ENCODE measurements at places on chromosomes 3 and 15.

DNA sequence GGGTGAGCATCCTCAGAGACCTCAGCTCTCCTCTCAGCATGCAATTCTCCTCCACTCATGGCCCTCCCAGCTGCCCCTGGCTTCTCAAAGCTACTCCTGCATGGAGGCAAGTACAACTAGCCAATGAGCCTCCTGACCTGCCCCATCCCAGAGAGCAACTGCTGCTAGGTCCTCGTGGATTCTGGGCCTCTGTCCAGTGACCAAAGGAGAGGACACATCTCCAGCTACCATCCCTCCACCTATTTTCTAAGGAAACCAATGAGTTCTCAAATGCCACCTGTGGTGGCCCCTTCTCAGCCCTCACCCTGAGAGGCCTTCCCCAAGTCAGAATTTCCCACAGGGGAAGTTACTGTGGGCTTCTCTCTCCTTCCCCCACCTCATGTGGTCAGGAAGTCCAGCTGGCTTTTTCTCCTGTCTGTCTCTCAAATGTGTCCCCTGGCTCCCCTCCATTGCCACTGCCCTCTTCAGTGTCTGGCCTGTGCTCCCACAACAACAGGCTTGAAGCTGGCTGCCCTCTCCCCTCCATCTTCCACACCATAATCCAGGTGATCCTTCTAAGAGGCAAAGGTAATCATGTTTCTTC is 43.0 kb downstream of the LIPC start:
- no peak for DNase-seq

- DNase-seq: no peak
Observed at GRCh38 chr3:63493101-63493500, 159.4 kb upstream of the SNTN start.

- no peak for DNase-seq
Observed at GRCh38 chr3:176766862-176767261, 430.4 kb downstream of the TBL1XR1 start.

GRCh38 chr3:73813291-73813690 is 188.6 kb upstream of the PDZRN3 start:
- DNase-seq: no peak

- no peak for DNase-seq
Observed at GRCh38 chr15:98324341-98324970, 323.9 kb upstream of the IGF1R start.

DNA sequence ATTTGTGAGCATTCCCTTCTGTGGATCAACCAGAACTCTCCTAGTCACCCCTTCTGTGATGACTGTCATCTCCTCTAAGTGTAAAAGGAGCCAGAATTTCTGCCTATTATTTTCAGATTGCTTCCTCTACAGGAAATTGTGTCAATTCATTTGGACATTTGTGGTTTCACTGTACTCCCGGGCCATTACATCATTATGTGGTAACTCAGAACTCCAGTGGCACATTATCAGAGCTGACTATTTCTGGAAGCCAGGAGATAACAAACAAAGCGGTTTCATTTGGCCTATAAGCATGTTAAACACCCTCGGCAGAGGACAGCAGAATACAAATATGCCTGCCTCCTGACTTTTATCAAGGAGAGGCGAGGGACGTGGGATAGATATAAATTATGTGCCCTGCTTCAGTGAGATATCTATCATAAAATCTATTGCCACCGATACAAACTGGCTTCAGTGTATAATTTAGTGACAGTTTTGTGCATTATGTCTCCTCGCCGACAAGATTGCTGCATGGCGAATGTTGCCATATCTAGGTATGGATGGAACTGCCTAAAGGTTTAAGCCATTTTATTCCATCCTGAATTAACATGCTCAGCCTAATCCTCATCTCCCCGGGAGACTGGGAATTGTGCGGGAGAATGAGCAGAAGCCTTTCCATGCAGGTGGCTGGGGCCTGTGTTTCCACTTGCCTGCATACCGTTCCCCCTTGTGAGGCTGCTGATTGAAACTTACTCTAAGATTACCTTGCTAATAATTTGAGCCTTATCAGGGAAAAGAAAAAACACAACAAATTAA is 193.4 kb upstream of the SEMA6D start:
- DNase-seq: no peak

- DNase-seq: peak; percentile 66
Observed at GRCh38 chr15:84878504-84878903, 6.0 kb upstream of the SLC28A1 start.

DNA sequence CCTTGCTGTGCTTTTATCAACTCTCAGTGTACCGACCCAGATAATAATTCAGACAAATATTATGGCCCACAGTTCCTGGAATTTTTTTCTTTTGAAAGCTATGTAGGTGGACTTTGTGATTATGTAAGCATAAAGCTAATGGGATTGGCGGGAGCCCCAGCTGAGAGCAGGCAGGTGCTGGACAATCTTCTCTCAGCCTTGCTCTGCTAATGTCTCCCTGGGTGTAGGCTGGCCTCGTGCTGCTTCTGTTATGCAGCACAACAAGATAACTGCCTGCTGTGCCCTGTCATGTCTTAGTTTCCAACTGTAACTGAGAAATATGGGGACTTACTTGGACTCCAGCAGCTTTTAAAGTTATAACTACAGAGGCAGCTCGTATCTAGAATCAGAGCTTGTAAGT is 415.0 kb downstream of the PDCD6IP start:
- no peak for DNase-seq

- DNase-seq: no peak
Observed at GRCh38 chr3:12833222-12834161, 7.9 kb downstream of the RPL32 start.

- no peak for DNase-seq
Observed at GRCh38 chr3:52537165-52537620, 788 bp downstream of the UQCC5 start.

GRCh38 chr3:72306800-72307341 is 521.9 kb upstream of the PROK2 start:
- DNase-seq: no peak

DNA sequence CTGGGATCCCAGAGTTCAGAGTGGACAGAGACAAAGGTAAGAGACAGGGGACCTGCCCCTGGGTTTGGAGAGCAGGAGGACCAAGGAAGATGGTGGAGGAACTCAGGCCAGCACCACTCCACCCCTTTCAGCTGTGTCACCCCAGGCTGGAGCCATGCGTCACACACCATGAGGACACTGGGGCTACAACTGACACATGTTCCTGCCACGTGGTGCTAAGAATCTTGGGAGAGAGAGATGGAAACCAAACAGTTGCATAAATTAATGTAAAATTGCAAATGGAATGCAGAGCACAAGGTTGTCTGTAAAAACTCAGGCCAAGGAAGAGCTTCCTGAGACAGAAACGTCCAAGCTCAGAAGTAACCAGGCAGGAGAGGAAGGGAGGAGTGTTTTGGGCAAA is 22.7 kb upstream of the VPS33B start:
- no peak for DNase-seq

DNA sequence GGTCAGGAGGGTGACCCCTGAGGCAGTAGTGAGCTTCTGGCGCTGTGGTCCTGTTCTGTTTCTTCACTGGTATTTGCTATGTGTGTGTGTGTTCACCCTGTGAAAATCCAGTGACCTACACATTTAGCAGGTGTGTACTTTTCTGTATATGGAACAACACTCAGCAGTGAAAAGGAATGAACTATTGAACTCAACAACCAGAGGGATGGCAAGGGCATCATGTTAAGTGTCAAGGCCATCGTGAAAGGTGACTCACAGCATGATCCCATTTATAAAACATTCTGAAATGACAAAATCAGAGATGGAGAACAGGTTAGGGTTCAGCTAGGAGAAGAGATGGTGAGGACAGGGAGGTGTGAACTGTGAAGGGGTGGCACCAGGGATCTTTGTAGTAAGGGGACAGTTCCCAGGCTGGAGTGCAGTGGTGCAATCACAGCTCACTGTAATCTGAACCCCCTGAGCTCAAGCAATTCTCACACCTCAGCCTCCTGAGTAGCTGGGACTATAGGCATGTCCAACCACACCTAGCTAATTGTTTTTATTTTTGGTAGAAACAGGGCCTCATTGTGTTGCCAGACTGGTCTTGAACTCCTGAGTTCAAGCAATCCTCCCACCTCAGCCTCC is 10.0 kb upstream of the RAB43 start:
- no peak for DNase-seq

- DNase-seq: no peak
Observed at GRCh38 chr15:58190419-58190818, 52.2 kb downstream of the AQP9 start.

DNA sequence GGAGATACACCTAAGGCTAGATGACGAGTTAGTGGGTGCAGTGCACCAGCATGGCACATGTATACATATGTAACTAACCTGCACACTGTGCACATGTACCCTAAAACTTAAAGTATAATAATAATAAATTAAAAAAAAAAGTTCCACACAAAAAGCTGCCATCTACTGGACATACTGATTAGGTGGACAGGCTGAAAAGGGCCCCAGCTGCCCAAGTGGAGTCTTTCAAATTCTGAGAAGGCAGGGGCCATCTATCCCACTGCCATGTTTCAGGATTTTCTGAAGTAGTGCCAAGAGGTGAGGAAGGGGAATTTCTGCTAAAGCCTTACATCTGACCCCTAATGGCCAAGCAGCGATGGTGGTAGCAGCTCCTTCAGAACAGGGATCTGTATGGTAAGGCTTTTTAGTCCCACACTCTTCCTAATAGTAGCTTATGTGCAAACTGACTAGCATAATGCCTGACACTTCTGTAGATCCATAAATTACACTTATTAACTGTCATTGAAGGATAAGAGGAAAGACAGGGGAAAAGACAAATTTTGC is 7.7 kb downstream of the FSTL1 start:
- DNase-seq: no peak

- no peak for DNase-seq
Observed at GRCh38 chr3:99877031-99877579, 59.4 kb downstream of the CMSS1 start.

DNA sequence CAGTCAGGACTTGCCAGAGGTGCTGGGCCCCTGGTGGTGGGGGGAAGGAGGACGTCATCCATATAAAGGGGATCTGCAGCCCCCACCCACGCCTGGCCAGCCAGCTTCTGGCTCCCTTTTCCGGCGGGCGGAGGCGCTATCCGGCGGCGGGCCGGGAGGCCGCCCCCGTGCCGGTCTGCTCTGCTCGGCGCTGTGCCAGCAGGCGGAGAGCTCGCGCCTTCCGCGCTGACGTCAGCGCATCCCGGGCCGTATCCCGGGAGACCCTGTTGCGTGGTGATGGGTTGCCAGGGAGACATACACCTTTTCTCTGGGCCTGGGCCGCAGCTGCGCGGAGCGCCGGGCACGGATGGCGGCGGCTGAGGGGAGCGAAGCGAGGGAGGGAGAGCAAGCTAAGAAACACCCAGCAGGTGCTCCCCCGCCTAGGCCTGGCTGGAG is 1.1 kb downstream of the FAM131A start:
- DNase-seq: no peak

GRCh38 chr15:50458348-50459112 is 34.3 kb downstream of the USP8 start:
- no peak for DNase-seq

- DNase-seq: no peak
Observed at GRCh38 chr15:94258246-94258645, 26.9 kb downstream of the MCTP2 start.

- DNase-seq: no peak
Observed at GRCh38 chr15:84702961-84703482, 12.9 kb downstream of the SEC11A start.

- DNase-seq: no peak
Observed at GRCh38 chr3:120710369-120710768, 28.3 kb upstream of the HGD start.

DNA sequence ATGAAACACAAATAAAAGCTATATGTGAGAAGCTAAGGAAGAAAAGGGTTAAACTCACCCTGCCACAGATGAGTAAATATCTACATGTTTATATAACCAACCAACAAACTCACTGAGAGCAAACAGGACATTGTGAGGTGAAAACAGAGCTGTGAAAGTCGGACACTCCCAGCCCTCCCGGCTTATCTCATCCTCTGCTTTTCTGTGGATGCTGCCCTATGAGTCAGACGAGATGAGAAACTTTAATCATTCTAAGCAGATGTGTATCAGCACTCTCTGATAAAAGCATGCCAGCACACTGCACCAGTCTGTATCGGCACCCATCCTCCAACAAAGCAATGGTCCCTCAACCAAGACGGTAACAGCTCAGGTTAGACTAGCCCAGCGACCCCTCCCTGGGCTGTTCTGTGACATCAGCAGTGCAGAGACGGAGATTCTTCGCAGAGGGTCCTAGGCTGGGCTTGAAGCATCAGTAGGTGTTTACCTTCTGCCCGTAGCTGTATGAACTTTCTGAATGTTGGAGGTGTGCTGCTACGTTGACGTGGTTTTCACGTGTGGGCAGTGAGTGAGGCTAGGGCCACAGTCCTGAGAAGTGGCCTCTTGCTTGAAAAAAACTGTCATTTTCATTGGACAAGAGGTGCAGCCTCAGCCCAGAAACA is 119.8 kb upstream of the ALDH1A3 start:
- no peak for DNase-seq

- no peak for DNase-seq
Observed at GRCh38 chr15:66296186-66296585, 2.8 kb downstream of the DIS3L start.

DNA sequence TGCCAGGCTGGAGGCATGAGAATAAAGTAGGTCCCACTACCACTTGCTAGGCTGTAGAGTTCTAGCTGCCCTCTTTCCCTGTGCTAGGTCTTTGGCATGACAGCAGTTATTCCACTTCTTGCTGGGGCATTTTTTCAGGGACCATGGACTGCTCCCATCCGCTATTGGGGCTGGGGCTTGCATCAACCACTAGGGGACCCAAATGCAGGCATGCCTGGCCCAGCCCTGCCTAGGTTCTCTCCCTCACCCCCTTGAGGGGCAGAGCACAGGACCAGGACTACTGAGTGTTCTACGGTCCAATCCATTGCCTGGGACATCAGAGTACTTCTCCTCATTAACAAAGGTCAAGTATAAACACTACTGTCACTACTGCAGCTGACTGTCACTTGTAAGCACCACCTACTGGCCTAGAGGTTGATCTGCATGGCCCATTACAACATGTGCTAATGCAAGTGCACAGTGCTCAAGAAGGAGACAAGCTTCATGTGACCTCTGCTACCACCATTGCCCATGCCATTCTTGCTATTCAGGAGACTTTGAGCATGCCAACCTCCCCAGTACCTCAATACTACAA is 270.5 kb downstream of the MBNL1 start:
- DNase-seq: no peak

- no peak for DNase-seq
Observed at GRCh38 chr15:79826800-79827199, 70.0 kb downstream of the MTHFS start.

GRCh38 chr3:195156286-195156890 is 114.6 kb downstream of the XXYLT1 start:
- DNase-seq: no peak

GRCh38 chr3:53195602-53196574 is 34.9 kb downstream of the PRKCD start:
- peak; percentile 60 for DNase-seq

Data from stimulated activated naive CD8-positive, alpha-beta T cell treated with anti-CD3 and anti-CD28 coated beads, Interleukin-15, amount 100 ng/mL, for 72 hours (primary cell).